Osteoblast (primary cell): ENCODE measurements at places on chromosomes 1 and 21.

GRCh38 chr1:204477036-204477740, 17.4 kb downstream of the PIK3C2B start:
- no peak for DNase-seq

- no peak for DNase-seq
These were observed 1.1 kb downstream of the TRIM58 start for GRCh38 chr1:247857985-247858619.

GRCh38 chr1:17826165-17826488, 71.0 kb downstream of the ACTL8 start:
- peak; percentile 94 for DNase-seq

- peak; percentile 62 for DNase-seq
These were observed 85.7 kb downstream of the BRINP2 start for GRCh38 chr1:177256153-177257075.

DNA sequence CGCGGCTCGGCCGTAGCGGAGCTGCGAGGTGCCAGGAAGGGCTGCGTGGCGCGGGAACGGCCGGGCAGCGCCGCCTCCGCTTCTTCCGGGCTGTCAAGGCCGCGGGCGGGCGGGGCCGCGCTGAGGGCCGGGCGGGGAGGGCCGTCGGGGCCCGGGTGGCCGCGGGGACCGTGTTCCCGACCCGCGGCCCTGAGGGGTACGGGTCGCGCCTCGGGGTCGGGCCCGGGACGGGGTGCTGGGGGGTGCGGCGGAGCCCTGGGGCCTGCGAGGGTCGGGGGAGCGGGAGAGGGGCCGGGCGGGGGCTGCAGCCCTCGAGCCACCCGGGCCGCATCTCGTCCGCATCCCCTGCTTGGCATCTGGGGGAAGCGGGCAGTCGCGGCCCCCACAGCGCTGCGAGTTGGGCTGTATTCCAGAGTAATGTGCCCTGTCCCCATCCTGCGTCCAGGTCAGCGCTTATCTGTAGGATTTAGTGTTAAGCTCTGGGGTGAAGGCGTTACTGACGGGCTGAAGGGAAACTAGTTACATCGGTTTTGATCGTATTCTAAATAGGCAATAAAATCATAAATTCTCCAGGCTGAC, 379 bp downstream of the RER1 start:
- DNase-seq = peak; percentile 83
